Ecto neural progenitor cell (in vitro differentiated cells): ENCODE measurements at places on chromosomes 5 and 9.

- DNase-seq: no peak
Observed at GRCh38 chr5:160291467-160291866, 20.9 kb downstream of the CCNJL start.

DNA sequence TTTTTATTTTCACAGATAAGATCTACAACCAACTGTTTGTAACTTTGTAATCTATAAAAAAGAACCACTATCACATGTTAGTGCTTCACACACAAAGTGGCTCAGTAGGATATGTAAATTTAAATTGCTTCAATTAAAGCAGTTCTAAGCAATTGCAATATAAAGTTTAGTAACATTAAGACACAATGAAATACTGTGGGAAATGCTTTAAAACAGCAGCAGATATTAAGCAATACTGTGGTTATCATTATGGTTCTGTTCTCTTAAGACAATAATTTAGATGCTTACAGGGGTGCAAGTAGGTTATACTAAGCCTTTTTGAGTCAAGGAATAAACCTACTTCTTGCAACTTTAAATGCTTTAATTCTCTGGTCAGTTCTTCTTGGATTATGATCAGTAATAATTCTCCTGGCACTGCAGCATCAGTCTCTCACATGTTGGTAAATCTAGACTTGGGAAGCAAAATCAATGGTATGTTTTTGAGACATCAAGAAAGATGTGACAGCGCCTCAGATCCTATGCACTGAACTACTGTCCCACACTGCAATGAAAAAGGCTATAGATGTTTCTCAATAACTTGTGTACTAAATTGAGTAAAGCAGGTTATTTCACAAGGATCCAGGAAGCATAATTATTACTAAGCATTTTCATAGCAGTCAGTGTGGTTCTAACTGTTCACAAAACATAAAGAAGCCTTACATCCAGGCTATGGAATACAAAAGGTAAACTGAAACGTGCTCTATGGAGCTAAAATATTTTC, 338.7 kb upstream of the PDE4D start:
- no peak for DNase-seq

DNA sequence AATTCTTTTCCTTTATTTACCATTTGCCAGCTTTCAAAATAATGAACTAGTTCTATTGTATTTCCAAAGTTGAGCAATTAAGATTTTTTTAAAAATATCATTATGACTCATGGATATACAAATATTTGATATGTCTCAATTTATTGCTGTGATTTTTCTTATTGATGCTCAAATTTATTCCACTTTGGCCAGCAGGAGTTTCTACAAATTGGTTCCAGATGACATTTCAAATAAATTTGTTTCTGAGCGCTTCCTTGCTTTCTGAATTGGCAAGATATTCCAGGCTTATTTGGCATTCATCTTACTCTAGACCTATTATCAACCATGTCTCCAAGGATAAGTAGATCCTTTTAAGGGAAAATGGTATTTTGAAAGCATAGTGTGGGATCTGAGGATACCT, 58.5 kb upstream of the TJP2 start:
- no peak for DNase-seq

DNA sequence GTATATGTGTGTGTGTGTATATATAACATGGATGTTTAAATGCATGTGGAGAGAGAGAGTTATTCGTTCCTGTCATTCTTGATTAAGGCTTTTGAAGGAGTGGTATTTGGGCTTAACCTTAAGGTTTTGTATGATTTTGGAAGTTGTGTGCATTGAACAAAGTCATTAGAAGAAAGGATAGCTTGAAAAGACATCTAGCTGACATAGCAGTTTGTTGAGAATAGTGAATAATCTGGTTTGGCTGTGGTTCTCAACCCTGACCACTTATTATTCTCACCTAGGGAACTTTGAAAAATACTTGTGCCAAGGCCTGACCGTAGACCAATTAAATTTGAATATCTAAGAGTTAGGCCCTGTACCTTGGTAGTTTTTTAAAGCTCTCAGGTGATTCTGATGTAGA, 141.1 kb upstream of the SH3GL2 start:
- no peak for DNase-seq

GRCh38 chr9:91676046-91676445, 252.4 kb upstream of the NFIL3 start:
- DNase-seq: no peak

DNA sequence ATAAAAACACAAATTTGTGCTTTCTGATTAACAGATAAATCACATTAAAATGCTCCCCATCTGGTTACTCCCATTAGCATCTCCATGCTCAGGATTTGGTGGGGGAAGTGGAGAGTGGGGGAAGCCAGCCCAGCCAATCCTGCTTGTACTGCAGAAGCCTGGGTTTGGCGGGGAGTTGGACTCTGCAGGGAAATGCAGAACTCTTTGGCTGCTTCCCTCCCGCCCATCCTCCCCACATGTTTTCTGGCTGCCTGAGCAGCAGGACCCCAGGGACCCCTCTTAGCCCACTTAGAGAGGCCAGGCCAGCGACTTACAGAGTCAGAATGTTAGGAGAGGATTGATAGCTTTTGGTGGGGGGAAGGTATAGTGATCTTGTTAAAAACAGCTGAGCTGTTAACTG, 59.5 kb upstream of the FOXI1 start:
- DNase-seq: no peak

GRCh38 chr9:16321461-16322119, 548.9 kb downstream of the BNC2 start:
- no peak for DNase-seq

DNA sequence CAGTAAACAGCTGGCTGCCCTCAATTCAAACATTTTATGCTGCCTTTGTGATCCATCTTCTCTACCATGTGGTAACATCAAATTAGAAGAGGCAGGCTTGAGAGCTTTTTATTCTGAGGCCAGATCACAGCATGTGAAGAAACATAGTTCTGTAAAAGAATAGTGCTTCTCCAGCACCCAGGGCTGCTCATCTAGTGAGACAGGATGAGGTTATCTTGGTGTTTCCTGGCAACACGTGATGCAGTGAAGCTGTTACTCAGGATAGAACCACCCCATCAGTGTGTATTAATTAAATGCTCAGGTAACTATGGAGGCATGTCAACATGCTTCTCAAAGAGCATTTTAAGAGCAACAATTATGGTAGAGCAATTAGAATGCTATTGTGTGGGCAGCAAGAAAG, 400.5 kb upstream of the ACO1 start:
- no peak for DNase-seq

GRCh38 chr9:33988219-33988890, 60.3 kb downstream of the UBAP2 start:
- no peak for DNase-seq
